ENCODE measurements at places on chromosomes 12 and 14. TPM values are rescaled to one million over a fixed set of nuclear protein-coding genes. Genes with fewer than 3 reads are reported as not detected.

DNA sequence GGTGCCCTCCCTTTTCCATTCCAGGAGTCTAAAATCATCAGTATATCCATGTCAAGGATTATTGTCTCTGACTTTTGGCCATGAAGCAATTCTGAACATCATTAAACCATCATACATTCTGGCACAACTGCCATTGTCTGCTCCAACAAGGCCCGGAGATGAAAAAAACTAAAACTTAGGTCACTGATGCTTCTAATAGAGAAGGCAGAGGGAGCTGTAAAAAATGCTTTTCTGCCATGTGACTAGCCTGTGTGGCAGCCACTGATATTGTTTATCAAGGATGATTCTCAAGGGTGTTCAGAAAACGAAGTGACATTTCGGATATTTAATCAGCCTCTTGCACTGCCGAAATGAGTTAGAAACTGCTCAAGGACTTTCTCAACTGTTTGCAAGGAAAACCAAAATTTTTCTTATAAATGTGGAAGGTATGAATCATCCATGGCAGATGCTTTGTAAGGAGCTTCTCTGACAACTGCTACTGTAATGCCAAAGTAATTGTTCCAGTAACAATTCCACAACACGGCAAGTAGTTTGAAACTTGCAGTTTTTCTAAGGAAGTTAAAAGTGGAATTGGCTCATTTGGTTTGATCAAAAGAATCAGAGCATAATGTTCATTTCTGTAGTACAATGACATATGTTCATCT is 1076.5 kb upstream of the FLRT2 start:
- H3K27me3 ChIP-seq = no peaks in the 10 kb centered on the region
- no peak overlapping the region for H3K27ac ChIP-seq
- no peaks in the 10 kb centered on the region for H3K4me1 ChIP-seq
- H3K36me3 ChIP-seq = no peaks in the 10 kb centered on the region
- H3K4me3 ChIP-seq = no peak overlapping the region

DNA sequence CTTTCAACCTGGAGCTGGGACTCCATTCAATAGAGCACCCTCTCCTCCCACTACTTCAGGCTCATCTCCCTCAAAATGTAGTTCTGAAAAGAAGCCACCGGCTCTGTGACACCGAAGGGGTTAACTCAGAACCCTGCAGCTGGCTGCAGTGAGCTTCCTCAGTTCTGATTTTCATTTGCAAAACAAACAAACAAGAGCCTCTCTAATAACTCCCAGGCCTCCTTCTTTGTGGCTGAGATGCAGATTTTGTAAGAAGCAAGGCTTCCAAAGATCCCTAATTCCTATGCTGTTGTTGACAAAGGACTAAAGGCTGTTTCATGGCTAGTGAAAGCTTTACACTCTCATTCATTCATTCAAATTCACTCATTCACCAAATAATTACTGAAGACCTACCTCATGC is 333.4 kb upstream of the TBX3 start:
- no peak for DNase-seq
- H3K4me1 ChIP-seq = no peaks in the 10 kb centered on the region
- H3K36me3 ChIP-seq = no peaks in the 10 kb centered on the region
- no peak overlapping the region for H3K27ac ChIP-seq
- no peaks in the 10 kb centered on the region for H3K27me3 ChIP-seq

GRCh38 chr14:59695198-59695597 is 118.6 kb upstream of the CCDC175 start:
- no peaks in the 10 kb centered on the region for H3K27me3 ChIP-seq
- H3K4me1 ChIP-seq = no peaks in the 10 kb centered on the region
- H3K36me3 ChIP-seq = no peaks in the 10 kb centered on the region
- H3K27ac ChIP-seq = no peak overlapping the region

DNA sequence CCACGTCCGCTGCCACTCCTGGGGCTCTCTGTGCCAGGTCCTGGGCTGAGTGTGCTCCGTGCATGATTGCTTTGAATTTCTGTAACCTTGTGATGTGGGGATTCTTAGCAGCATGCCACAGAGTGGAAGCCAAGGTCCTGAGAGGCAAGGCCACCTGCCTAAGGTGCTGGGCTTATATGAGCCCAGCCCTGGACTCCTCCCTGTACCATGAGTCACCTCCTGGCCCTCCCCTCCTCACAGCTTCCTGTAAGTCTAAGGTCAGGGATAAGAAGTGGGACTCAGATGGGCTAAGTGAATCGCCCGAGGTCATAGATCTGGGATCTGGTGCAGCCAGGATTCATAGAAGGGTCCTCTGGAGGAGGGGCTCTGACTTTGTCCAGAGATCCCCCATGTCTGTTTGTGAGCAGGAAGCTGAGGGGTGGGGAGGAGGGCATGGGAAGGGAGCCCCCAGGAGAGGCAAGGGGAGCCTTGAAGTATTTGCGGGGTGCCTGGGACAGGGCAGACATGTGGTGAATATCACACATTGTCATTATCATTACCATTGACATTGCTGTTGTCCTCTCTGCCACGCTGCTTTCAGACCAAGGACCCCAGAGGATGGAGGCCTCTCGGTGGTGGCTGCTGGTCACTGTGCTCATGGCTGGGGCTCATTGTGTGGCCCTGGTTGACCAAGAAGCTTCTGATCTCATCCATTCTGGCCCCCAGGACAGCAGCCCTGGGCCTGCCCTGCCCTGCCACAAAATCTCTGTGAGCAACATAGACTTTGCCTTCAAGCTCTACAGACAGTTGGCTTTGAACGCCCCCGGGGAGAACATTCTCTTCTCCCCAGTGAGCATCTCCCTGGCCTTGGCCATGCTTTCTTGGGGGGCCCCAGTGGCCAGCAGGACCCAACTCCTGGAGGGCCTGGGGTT is 28.8 kb downstream of the SERPINA3 start:
- H3K36me3 ChIP-seq = no peaks in the 10 kb centered on the region
- no peak for DNase-seq
- no peak overlapping the region for H3K4me3 ChIP-seq
- no peak overlapping the region for H3K27ac ChIP-seq
- no peaks in the 10 kb centered on the region for H3K4me1 ChIP-seq

DNA sequence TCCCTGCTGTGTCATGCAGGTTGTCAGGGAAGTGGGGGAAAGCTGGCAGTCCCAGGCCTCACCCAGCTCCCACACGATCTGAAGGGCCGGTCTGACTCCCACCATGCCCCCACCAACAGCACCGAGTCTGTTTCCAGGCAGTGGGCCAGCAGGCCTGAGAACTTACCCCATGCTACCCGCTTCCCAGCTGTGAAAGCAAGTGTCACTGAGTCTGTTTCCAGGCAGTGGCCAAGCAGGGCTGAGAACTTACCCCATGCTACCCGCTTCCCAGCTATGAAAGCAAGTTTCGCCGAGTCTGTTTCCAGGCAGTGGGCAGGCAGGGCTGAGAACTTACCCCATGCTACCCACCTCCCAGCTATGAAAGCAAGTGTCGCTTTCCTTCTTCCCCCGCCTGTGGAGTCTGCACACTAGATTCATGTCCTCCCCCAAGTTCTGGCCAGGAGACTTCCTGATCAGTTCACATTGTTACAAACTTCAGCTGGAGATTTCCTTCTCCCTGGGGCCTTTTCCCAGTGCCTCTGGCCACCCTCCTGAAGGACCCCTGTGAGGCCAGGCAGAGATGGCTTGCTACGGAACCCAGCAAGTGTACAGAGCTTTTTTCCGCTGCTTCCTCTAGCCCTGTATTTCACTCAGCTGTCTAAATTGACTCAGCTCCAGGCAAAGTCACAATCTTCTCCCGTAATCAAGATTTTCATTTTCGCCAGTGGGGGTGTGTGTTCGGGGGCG is 435.4 kb downstream of the TMTC2 start:
- no peak overlapping the region for H3K4me3 ChIP-seq
- H3K36me3 ChIP-seq = no peaks in the 10 kb centered on the region
- H3K27me3 ChIP-seq = no peaks in the 10 kb centered on the region
- peak overlapping the region; percentile 8 for H3K27ac ChIP-seq
- no peaks in the 10 kb centered on the region for H3K4me1 ChIP-seq
- DNase-seq = no peak

DNA sequence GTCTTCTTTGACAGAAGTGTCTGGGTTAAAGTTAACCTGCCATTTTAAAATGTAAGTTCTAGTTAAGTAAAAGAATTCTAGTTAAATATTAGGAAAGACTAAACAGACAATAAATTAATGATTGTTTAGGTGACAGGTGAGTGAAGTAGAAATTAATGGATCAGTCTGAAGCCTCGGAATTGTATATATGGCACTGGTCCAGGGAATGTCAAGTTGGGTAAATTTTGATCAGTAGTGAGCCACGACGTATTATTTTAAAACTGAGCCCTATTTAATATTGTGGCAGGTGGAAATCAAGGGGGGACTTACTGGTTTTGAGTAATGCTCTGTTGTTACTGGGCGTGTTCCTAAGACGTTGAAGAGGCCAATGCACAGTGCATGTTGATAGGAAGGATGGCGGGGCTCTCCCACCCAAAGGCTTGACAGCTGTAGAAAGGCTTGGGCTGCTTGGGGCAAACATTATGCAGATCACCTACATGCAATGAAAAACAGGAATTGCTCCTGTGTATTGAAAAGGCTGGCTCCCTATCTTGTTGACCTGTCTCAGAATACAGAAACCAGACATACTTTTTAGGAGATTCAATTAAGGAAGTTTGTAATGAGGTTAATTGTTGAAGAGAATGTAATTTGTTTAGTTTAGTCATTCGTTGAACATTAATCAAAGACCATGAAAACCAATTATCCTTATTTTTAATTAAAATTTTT is 5.9 kb upstream of the PPFIBP1 start:
- H3K27me3 ChIP-seq = no peaks in the 10 kb centered on the region
- H3K4me1 ChIP-seq = no peaks in the 10 kb centered on the region
- no peak overlapping the region for H3K27ac ChIP-seq
- no peaks in the 10 kb centered on the region for H3K36me3 ChIP-seq
- no peak for DNase-seq
- H3K4me3 ChIP-seq = no peak overlapping the region

The LTB4R2 gene
- total RNA-seq = 1.0 TPM

The ITGA5 gene
- total RNA-seq = 69.7 TPM

Data from uterus (tissue), 4 donors.